Esophagus muscularis mucosa (tissue), 4 donors: ENCODE measurements at places on chromosomes 7 and 10.

DNA sequence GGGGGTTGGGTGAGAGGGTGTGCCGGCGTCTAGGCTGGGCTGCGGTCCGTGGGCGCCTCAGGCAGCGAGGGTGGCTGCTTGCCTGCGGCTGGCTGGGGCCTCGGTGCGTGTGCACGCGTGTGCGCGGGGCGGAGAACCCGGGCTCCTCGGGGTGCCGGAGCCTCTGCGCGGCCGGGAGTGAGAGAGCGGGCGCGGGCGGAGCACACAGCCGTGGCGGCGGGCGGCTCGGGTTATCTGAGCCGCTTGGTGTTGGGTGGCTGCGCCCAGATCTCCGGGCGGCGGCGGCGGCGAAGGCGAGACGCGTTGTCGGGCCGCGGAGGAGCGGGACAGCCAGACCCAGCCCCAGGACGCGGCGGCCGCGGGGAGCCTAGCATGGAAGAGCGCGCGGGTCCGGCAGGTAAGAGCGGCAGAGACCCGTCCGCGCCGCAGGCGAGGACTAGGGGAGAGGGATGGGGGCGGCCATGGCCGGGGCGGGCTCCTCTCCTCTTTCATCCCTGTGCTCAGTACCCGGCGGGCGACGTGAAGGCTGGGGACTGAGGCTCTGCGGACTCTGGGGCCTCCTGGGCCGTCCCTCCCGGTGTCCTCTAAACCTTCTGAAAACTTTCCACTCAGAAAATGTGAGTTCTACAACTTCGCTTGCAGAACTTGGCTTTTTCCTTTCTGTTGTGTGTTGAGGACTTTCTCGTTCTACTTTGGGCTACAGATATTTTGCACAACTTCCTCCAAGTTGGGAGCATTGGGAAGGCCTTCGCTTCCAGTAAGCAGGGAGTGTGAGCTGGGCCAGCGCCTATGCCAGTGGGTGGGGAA lies 9.8 kb upstream of the PAX2 start:
- DNase-seq: no peak

DNA sequence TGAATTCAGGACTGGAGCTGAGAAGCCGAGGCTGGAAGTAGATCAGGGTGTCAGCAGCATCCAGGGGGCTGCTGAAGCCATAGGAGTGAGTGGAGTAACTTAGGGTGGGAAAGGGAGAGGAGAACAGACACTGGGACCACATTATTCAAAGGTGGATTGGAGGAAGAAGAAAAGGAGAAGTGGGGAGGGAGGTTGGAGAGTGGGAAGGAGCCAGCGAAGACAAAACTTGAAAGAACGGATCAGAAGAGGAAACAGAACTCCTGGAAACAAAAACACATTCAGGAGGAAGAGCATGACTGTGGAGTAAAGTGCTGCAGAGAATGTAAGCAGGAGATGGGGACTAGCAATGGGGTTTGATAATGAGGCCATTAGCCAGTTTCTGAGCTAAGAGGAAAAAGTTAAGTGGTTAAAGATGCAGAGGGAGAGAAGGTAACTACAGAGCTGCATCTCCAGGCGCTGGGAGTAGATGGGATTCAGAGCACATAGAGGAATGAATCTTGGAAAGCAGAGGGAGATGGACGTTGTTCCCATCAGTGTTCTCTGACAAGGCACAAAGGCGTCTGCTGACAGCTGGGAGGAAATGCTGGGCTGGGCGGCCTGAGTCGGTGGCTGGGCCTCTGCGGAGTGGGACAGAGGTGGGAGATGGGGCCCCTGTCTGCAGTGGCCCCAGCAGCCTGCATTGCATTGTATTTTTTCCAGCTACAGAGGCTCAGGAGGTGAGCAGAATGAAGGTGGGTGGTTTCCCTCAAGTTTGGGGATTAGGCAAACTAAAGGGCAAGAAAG lies 63.1 kb upstream of the LEP start:
- DNase-seq: no peak

GRCh38 chr10:33353334-33353733 lies 18.9 kb upstream of the NRP1 start:
- no peak for DNase-seq

GRCh38 chr10:103064956-103065355 lies 128.1 kb downstream of the NT5C2 start:
- DNase-seq: no peak

- DNase-seq: no peak
Measured at GRCh38 chr10:34076443-34076842, 738.7 kb downstream of the PARD3 start.
